ENCODE measurements at places on chromosomes 12 and 14. TPM values are rescaled to one million over a fixed set of nuclear protein-coding genes. Genes with fewer than 3 reads are reported as not detected.
A peak's percentile ranks its signal among the peaks of the same experiment; 100 is the strongest.

TTC6 gene
- total RNA-seq, result not detected

GRCh38 chr14:100476012-100476822 lies 111.0 kb downstream of the BEGAIN start:
- DNase-seq, result no peak

GRCh38 chr14:104473649-104474494 lies 105.7 kb upstream of the C14orf180 start:
- no peak for DNase-seq

GRCh38 chr12:75630091-75630490 lies 118.7 kb upstream of the KRR1 start:
- DNase-seq, result no peak

PTPRO gene
- total RNA-seq, result 0.91 TPM

DNA sequence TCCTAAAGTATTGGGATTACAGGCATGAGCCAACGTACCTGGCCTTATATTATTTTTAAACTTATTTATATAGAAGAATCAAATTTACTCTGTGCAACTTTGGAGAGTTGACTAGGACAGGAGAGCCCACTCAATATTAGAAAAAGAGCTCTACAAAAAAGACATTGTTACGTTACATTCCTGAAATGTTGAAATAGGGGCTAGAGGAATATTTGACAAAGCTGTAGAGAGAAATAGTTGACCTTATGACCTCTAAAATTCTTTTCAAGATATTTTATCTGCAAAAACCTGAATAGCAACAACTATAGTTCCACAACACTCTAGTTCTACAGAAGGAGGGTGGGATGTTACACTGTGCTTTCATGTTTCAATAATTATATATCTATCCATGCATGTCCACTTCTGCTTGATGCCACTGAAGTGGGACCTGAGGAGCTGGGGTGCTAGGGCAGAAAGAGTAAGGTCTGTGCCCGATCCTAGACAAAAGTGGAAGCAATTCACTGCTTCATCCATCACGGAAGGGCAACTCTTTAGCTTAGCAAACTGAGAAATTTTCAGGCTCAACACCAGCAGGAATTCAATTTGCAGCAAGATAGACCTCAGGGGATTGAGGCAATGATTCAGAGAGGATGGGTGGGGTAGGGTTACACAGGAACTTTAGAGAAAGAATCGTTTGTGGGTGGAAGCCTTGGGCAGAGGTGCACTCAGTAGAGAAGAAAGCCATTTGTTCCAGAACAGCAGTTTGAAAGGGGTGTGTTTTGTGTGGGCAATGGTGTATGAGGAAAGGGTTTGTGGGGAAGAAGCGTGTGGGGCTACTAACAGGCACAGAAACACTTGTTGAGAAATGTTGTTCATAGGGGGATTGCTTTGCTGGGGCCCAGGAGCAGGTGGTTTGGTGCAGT lies 16.0 kb upstream of the RNASE10 start:
- no peak for DNase-seq

GRCh38 chr14:23816371-23816770 lies 137.2 kb upstream of the DHRS4 start:
- no peak for DNase-seq

DNA sequence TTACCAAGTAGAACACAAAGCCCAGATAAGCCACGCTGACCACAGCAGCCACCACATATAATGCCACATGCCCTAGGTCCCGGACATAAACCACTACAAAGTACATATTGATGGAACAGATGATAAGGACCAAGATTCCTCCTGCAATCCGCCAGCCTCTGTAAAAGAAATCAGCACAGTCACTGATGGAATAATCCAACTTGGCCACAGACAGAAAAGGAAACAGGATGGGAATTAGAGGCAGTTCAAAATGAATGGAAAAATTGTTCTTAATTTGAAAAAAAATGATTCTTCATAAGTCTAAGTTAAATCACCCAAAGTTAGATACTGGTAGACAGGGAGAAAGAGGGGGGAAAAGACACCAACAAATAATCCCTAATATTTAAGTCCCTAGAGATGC lies 35.4 kb downstream of the SLC11A2 start:
- DNase-seq, result no peak

DNA sequence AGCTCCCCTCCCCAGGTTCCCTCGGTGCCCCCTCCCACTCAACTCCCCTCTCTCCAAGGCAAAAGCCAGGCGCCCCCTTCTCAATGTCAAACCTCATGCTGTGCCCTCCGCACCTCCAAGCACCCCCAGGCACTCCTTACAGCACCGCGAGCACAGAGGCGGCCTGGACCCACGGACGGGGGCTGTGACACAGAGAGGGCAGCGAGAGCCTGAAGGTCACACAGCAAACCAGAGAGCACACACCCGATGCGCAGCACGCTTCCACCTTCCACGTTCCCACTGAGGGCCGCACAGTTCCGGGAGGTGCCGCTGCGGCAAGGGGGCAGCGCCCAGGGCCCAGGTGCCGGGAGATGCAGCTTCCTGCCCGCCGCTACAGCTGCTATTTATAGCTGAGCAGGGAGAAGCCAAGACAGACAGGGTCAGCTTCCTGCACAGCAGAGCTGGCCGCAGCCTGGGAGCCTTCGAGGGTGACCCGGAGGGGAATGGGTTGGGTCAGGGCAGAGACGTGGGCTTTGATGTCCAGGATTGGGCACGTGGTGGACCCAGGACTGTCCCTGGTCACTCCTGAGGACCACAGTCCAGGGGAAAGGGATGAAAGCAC lies 12.9 kb downstream of the NCOR2 start:
- DNase-seq, result no peak

DNA sequence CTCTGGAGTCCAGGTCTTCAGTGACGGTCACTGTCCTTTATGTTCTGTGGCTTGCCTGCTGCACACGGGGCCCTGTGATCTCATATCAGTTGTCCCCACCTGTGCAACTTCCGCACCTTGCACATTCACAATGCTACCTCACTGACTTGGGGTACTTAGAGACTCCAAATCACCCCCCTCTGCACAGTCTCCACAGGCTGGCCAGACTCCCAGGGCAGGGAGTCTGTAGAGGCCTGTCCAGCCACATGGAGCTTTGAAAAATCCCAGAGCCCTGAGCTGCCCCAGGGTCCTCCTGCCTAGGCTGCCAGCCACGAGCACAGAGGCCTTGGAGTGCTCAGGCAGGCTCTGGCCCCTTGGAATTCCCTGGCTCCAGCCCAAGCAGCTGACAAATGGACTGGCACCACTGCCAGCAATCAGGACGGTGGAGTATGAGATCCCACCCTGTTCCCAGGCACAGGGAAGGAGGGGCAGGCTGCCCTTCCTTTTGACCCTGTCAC lies 26.4 kb downstream of the CMKLR1 start:
- peak; percentile 85 for DNase-seq

XPOT gene
- total RNA-seq, result 27.9 TPM

MANSC4 gene
- not detected for total RNA-seq

ESRRB gene
- 2.2 TPM for total RNA-seq

RAPGEF3 gene
- total RNA-seq, result 30.6 TPM

ACOT6 gene
- not detected for total RNA-seq

DNA sequence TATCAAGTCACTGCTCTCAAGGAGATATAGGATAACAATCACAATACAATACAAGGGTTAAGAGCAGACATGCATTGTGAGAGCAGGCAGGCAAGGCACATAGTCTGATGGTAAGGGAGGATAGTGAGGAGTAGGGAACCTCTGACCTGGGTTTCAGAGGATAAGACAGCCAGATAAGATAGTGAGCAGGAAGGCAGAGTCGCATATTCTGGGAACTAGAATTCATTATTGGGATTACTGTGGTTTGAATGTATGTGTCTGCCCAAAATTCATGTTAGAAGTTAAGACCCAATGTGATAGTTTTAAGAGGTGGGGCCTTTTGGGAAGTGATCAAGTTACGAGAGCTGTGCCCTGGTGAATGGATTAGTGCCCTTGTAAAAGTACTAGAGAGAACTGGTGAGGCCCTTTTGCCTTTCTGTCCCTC lies 14.4 kb upstream of the ATF1 start:
- no peak for DNase-seq

CABP1 gene
- total RNA-seq, result 6.5 TPM

GUCY2C gene
- total RNA-seq, result not detected

DNA sequence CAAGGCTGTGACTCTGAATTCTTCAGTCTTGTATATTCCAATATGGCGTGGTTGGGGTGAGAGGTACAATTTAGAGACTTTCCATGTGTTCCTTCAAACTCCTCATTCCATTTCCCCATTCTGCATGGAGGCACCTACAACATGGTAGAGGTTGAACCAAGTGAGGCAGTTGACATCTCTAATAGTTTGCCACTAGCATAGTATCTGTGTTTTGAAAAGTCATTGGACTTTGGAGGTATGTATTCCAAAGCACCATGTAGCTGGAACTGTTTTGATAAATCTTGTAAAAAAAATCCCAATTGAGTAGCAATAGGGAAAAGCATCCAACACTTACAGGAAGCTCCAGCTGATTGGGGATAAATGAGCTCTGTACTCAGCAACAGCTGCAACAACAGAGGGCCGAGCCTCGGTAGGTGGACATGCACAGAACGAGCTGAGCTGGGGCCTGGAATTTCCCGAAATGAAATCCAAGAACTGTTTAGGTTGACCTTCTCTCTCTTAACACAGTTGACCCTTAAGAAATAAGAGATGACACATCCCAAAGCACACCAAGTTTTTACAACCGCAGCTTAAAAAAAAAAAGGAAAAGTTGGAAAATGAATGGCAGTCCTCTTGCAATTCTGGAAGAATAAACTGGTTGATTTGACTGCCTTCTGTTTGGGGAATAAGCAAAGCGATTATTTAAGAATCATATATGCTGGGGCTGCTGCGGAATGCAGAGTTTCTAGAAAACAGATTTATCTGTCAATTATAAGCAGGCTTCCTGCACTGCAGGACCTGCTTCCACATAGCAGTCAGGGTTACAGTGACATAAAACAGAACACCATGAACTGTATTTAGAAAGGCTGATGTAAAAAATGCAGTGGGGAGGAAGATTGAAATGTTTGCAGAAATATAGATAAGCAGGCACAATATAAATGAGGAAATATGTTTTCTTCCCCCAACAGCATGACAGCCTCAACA lies 194.6 kb upstream of the KRR1 start:
- DNase-seq, result peak; percentile 51

DNA sequence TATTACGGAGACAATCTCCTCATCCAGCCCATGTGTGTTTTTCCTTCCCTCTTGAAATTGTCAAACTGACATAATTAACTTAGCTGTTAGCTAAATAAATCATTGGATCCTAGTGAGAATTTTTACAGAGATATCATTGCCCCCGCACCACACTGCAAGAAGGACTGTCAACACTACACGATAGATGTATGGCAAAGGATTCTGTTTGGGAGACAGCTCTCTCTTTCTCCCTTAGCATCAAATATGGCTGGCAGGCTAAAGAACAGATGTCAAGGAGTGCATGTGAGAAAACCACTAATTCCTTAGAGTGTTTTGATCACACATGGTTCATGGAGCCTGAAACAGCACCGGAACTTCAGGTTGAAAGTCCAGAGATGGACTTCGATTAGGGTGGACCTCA lies 136.8 kb downstream of the KCNA5 start:
- DNase-seq, result no peak

CCDC177 gene
- total RNA-seq, result not detected

GRCh38 chr14:78414172-78414571 lies 244.0 kb downstream of the NRXN3 start:
- DNase-seq, result no peak

- DNase-seq, result no peak
Observed at GRCh38 chr14:96148631-96149030, 56.0 kb upstream of the BDKRB2 start.

GRCh38 chr12:122013791-122014590 lies 7.7 kb upstream of the BCL7A start:
- DNase-seq, result no peak

DEPDC4 gene
- 0.32 TPM for total RNA-seq

GRCh38 chr12:49825360-49825970 lies 2.7 kb downstream of the NCKAP5L start:
- peak; percentile 70 for DNase-seq

- peak; percentile 59 for DNase-seq
Observed at GRCh38 chr12:116559162-116559935, at the start of gene MAP1LC3B2. Gene MAP1LC3B2 (plus strand): TSS chr12:116559381. CDS start chr12:116575943, 16,562 bp downstream.

DICER1 gene
- total RNA-seq, result 26.1 TPM

ACTR10 gene
- 68.5 TPM for total RNA-seq

DNA sequence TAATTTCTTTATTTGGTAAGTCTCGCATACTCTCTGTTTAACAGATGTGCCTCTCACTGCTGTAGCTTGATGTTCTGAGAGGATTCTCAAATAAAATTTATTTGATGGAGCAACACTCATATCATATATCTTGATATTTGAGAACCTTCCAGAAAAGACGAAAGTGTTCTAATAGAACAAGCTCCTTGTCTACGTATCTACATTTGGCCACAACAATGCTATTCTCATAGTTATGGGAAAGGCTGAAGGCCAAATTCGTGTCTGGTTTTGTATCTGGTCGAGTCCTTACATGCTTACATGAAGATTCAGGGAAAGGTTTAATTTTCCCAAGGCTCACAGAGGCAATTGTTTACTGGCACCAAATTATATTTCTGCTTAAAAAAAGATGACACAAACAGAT lies 186.7 kb upstream of the SLC38A2 start:
- no peak for DNase-seq

RASSF8 gene
- total RNA-seq, result 26.7 TPM

GRCh38 chr12:65881965-65882413 lies 57.7 kb downstream of the HMGA2 start:
- DNase-seq, result peak; percentile 92

TMEM253 gene
- total RNA-seq, result 0.43 TPM

C1QL4 gene
- total RNA-seq, result not detected

GRCh38 chr14:103862393-103862782 lies 15.0 kb upstream of the PPP1R13B start:
- DNase-seq, result peak; percentile 5

GRCh38 chr12:64323476-64324225 lies 66.9 kb downstream of the C12orf56 start:
- no peak for DNase-seq

DNA sequence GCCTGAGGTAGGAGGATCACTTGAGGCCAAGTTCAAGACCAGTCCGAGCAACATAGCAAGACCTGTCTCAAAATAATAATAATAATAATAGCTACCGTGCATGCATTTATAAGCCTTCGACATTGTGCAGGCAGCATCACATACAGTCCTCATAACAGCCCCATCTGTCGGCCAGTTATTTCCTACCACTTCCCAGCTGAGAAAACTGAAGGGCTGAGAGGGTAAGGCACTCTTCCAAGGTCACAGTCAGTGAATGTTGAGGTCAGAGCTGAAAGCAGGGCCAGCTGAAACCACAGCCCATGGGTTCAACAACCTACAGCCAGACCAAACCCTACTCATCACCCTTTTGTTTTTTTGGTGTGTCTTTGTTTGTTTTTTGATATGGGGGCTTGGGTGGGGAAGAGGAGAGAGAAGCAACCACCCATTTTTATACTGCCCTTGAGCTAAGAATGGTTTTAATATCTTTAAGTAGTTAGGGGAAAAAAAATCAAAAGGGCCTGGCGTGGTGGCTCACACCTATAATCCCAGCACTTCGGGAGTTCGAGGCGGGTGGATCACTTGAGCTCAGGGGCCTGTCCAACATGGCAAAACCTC lies 16.8 kb upstream of the ITPK1 start:
- no peak for DNase-seq

PTHLH gene
- total RNA-seq, result not detected

DPF3 gene
- 25.0 TPM for total RNA-seq
